Hippocampal formation (tissue), 2 donors: ENCODE measurements at places on chromosomes 7 and 10.

DNA sequence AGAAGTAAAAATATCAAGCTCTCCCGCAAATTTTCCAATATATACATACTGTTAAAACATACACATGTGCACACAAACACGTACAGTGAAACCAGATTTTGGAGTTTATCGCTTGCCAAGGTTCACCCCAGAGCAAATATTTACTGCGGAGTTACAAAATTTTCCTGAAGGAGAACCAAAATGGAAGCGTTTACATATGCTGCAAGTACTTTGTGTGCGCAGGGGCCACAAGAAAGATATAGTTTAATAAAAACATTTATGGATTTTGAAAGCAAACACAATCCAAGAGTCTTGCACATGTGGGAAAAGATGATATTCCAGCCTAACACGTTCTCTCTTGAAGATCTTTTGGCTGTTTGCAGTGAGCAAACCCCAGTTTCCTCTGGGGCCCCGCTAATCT lies 301.3 kb upstream of the NFE2L3 start:
- no peak for DNase-seq

DNA sequence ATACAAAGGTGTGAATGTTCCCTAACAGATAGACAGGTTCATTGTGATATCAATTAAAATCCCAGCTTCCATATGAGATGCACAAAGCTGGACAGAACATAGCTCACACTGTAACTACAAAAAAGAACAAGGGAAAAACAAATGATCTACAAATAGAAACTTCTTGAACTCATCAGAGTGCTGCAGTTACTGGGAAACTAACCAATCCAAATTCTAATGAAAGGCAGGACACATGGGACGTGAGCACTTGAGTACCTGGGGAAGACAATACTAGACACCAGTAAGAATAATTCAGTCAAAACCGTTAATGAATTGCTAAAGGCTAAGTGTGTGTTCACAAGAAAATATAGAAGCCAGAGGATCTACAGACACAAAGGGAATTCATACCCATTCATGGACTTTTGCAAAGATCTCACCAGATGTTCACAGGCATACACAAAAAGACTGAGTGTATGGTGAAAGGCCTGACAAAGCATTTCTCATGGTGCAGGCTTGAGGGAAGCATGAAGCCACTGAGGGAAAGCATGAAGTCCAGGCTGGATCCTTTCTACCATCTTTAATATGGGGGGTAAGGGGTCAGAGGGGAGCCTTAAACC lies 7.8 kb upstream of the GPR22 start:
- DNase-seq = no peak

- DNase-seq = no peak
Measured at GRCh38 chr7:112887976-112888375, 97.8 kb upstream of the TMEM168 start.

DNA sequence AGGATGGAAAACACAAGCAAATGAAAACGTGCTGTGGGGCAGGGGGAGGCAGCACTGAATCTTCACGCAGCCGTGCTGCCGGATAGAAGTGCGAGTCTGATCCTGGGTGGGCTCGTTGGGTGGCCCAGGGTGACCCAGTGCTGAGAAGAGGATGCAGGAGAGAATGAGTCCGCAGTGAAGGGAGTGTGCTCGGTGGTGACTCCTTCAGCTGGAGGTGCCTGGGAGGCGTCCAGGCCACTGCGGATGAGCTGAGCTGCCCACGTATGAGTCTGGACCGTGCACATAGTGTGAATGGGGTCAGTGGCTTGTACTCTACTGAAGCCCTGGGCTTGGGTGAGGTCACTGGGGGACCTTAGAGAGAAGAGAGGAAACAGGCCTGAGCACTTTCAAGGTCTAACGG lies 190.0 kb upstream of the MGMT start:
- no peak for DNase-seq

DNA sequence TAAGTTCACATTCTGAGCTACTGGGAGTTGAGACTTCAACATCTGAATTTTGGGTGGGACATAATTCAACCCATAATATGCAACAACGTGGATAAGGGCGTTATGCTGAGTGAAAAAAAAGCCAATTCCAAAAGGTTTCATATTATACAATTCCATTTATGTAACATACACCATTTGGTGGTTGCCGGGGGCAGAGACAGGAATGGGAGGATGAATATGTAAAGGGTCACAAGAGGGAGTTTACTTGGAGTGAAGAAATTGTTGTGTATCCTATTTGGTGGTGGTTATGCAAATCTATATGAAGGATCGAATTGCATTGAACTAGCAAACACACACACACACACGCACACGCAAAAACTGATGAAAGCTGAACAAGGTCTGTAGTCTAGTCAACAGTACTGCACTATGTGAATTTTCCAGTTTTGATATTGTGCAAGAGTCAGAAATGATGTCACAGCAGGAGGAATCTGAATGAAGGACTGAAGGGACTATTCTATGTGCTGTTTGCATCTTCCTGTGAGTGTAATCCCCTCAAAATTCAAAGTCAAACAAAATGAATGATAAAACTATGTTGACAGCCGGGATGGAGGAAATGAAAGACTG lies 249.2 kb upstream of the HABP2 start:
- no peak for DNase-seq

- no peak for DNase-seq
Measured at GRCh38 chr10:112215342-112215774, 31.8 kb upstream of the GPAM start.

DNA sequence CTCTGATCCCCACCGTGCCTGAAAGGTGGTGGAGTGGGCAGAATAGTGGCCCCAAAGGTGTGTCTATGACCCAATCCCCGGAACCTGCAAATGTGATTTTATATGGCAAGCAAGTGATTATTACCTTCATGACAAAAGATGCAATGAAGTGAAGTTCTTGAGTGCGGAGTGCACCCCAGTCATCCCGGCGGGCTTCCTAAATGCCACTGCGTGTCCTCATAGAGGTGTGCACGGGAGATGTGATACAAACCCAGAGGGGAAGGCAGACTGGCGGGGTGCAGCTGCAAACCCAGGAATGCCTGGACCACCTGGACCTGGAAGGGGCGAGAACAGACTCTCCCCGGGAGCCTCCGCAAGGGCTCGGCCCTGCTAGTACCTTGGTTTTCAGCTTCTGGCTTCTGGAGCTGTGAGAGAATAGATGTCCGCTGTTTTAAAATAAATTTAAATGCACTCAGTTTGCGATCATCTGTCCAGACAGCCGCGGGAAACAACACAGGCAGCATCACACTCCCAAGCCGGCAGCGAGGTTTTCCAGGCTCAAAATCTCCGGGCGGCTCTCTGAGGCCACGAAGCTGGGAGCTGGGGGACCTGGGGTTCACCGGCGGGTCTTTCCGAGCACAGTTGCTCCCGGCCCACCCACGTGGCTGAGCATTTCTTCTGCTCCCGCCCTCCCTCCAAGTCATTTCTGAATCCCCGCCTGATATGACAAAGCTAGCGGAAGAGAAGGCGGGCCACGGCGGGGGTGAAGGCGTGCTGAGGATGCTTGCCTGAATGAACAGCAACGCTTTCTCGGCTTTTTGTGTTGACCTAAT lies 50.4 kb upstream of the EBF3 start:
- no peak for DNase-seq

DNA sequence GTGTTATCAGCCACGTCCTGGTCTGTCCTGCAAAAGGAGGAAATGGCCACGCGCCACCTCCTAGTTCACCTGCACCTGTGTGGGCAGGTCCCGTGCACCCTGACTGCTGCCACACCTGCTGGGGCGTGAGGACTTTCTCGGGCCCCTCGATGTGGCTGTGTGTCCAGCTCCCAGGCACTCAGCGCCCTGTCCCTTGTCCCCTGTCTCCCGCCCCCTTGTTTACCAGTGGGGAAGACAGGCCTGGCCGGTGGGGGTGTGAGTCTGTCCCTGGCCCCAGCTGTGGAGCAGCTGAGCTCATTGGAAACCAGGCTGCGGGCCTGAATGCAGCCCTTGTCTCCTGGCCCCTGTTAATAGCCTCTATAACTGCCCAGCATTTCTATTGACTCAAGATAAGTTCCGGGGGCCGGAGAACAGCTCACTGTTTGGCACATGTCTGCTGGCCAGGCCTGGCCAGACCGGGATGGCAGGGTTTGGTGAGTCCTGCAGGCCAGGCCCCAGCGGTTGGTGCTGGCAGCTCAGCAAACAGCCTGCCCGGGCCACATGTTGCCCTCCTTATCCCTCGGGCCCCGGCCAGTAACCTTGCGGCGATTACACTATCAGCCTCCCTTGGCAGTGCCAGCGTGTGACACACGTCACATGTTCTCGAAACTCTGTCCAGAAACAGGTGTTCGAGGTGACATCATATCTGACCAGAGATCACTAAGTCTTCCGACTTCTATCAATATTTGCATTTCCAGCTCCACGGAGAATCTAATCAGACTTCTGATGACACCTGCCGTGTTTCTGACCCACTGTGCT lies 52.1 kb downstream of the FOXL3 start:
- DNase-seq = peak; percentile 87

DNA sequence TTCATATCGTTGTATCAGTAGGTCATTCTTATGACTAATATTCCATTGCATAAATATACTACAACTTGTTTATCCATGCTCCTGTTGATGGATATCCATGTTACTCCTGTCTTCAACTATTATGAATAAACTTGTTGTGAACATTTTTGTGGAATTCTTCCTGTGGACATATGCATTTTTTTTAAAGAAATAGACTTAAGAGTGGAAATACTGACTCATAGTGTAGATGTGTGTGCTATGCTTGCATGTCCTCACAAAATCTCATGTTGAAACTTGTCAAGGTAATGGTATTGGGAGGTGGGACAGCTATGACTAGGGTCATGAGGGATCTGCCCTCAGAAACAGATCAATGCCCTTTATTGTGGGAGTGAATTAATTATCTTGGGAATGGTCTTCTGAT lies 240.5 kb upstream of the PRSS58 start:
- DNase-seq = no peak

DNA sequence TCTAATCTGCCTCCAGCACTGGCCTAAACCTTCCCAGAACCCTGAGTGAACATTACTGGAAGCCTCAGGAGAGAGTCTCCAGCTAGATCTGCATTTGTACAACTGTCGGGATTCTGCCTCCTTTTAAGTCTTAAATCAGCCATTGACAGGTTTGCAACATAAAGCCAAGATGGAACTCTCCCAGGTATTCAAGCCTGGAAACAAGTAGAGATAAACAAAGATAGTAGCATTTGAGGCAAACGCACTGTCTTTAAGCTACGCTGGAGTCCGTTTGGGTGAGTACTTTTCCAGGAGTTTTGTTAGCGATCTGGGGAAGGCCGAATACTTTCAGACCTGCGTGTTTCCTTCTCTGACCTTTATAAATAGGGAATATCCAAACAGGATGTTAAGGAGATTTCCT lies 317.2 kb upstream of the FZD8 start:
- DNase-seq = no peak

DNA sequence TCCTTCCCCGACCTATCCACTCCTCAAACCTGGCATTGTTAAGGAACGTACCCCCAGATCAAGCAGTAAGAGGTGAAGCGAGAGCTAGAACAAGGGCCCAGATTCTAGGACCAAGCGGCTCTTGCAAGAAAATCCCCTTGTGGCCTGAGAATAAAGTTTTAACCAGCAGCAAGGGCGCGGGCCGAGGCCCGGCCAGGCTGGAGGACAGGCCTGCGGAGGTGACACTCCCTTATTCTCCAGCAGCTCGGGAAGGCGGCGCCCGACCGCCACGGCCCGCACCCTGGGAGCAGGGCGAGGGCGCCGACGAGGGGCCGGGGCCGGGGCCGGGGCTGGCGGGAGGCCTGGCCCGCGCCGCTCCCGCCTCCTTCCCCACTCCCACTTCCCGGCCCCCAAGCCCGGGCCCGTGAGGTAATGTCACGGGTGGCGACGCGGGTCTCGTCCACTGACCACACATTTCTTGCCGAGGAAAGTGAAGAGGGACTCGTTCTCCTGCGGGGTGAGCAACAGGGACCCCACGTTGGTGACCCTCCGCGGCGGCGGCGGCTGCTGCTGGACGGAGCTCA lies 551 bp downstream of the WASL start:
- DNase-seq = no peak

DNA sequence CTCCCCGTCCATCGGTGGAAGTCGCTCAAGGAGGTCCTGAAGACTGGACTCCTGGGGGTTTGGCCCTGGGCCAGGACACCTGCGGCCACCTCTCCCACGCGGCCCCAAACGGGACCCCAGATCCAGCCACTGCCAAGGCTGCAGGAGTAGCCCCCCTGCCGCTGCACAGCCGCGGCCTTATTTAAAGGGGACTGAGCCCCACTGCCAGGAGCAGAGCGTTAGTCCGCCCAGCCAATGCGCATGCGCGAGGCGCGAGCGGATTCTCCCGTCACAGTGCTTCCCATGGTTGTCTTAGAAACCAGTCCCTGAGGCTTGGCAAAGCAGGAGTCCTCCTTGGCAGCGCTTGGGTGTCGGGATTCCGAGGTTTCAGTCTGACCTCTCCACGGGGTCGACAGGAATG lies 320.0 kb downstream of the ZNF716 start:
- DNase-seq = no peak

DNA sequence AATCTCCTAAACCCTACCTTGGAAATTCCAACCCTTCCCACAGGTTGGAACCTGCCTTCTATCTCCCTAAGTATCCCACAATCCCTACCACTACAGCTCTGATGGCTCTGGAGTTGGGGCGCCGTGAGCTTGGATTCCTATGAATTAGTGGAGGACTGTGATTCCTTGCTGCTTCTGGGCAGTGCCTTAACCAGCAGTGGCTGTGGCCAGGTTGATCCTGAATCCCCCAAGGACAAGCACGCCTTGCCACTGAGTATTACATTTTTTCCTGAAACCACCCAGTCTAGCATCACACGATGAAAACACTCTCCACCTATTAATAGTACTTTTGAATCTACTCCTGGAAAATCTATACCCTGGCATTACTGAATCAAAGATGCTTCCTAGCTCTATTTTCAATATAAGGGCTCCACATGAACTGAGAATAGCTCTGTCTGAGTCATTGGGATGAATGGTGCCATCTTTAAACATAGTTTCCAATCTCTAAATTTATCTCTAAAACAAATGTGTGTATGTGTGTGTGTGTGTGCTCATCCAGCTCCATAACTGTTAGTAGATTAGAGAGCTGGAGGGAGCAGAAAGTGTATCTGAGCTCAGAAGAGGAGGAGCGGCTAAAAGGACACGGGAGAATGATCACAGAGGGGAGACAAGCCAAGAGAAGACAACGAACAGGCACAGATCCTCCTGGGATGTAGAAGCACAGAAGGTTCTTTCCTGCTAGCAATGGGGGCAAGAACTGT lies 11.9 kb upstream of the INPP5F start:
- DNase-seq = no peak

DNA sequence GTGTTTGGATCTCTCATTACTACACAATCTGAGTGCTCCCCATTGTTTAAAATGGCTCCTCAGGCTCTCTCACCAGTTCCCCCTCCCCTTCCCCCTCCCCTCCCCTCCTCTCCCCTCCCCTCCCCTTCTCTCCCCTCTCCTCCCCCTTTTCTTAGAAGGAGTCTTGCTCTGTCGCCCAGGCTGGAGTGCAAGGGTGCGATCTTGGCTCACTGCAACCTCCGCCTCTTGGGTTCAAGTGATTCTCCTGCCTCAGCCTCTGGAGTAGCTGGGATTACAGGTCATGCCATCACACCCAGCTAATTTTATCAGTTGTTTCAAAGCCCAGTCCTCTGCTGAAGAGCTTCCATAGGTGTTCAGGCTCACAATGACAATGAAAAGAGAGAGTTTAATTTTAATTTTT lies 3.6 kb upstream of the CCAR1 start:
- DNase-seq = no peak

- DNase-seq = no peak
Measured at GRCh38 chr10:34341473-34341872, 473.6 kb downstream of the PARD3 start.
